Mammary epithelial cell (primary cell): ENCODE measurements at places on chromosomes 12 and 14. TPM values are rescaled to one million over a fixed set of nuclear protein-coding genes. Genes with fewer than 3 reads are reported as not detected.

BBOF1 gene
- 2.4 and 2.8 TPM in 2 replicates for total RNA-seq

PKP2 gene
- 42.8 TPM for total RNA-seq

RHEBL1 gene
- total RNA-seq: 1.0 TPM

PPP4R4 gene
- total RNA-seq: 6.3 TPM

HOXC12 gene
- total RNA-seq: not detected in 2 replicates

ISM2 gene
- 0.24 and 0.38 TPM in 2 replicates for total RNA-seq

TEX22 gene
- 0.17 TPM for total RNA-seq

RIMKLB gene
- total RNA-seq: 30.2 and 36.7 TPM in 2 replicates

OR10G2 gene
- not detected for total RNA-seq

SPTB gene
- total RNA-seq: 0.16 and 0.35 TPM in 2 replicates

FOXA1 gene
- total RNA-seq: 0.17 TPM

VDR gene
- total RNA-seq: 89.5 TPM

SLC8B1 gene
- 11.7 TPM for total RNA-seq

TESPA1 gene
- total RNA-seq: not detected

CLEC12A gene
- total RNA-seq: not detected

RNASE1 gene
- not detected in 2 replicates for total RNA-seq

GLI1 gene
- total RNA-seq: 1.4 and 2.5 TPM in 2 replicates

MYO1A gene
- total RNA-seq: not detected in 2 replicates

RPS6KL1 gene
- 0.17 TPM for total RNA-seq

JAG2 gene
- 43.6 and 75.2 TPM in 2 replicates for total RNA-seq

FRMD6 gene
- 302 TPM for total RNA-seq

RPGRIP1 gene
- under 0.01 TPM for total RNA-seq

TEX52 gene
- total RNA-seq: not detected in 2 replicates

EFS gene
- 6.2 TPM for total RNA-seq

KRT77 gene
- under 0.01 TPM for total RNA-seq

MAP3K9 gene
- total RNA-seq: 38.9 and 47.2 TPM in 2 replicates

ART4 gene
- total RNA-seq: not detected

EGLN3 gene
- total RNA-seq: 2.6 and 8.3 TPM in 2 replicates

C1RL gene
- 32.1 and 34.6 TPM in 2 replicates for total RNA-seq

HOXC10 gene
- 2.8 and 3.3 TPM in 2 replicates for total RNA-seq

ANO4 gene
- not detected for total RNA-seq

MYH7 gene
- total RNA-seq: not detected

TSPAN19 gene
- 0.67 TPM for total RNA-seq

SLC38A6 gene
- total RNA-seq: 10.2 and 15.2 TPM in 2 replicates

GNG2 gene
- 2.7 TPM for total RNA-seq

GPR84 gene
- total RNA-seq: 0.17 TPM

PPP1R36 gene
- total RNA-seq: 0.51 TPM in 1 of 2 replicates, not detected in the other

KCNC2 gene
- total RNA-seq: not detected in 2 replicates

SIX4 gene
- total RNA-seq: 13.2 and 14.2 TPM in 2 replicates

FAIM2 gene
- total RNA-seq: not detected
